ENCODE measurements at places on chromosomes 7 and 10.

- no peak for DNase-seq
Observed at GRCh38 chr7:33998476-33998875, 93.1 kb downstream of the BMPER start.

DNA sequence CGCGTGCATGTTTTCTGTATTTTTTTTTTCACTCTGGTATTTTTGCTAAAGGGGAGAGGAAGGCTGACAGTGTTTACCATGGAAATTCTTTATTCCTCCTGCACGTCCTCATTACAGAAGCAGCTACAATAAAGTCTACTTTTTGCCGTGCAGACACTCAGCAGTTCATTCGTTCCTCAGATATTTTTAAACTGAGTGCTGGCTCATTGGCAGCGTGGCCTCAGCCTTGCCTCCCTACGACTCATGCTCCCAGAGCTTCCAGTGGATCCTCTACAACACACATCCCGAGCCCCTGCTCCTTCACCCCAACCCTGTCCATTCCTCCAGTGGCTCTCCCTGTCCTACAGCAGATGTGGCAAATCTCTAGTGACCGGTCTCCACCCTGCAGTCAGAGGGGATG is 239.2 kb upstream of the ZMIZ1 start:
- no peak for DNase-seq

GRCh38 chr7:45524445-45524844 is 49.7 kb upstream of the ADCY1 start:
- no peak for DNase-seq

GRCh38 chr10:1643161-1643907 is 94.0 kb downstream of the ADARB2 start:
- DNase-seq = no peak

DNA sequence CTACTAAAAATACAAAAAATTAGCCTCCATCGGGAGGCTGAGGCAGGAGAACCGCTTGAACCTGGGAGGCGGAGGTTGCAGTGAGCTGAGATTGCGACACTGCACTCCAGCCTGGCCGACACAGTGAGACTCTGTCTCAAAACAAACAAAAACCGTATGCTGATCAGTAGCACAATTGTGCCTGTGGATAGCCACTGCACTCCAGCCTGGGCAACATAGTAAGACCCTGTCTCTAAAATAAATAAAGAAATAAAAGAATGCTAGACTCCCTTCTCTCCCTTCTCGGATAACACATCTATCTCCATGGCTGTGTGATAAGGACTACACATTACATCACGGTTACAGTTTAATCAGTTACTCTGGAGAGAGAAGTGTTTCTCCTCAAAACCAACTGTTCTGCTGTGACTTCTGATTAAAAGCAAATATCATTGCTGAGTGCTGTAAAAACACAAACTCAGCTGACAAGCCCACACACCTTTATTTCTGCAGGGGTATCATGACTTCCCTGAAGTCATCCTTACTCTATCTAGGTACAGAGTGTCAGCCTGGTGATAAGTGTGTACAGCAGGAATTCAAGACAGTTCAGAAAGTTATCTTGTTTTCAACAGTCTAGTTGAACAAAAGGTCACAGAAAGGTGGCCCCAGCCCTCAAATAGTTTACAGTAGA is 5.3 kb upstream of the ARHGAP19 start:
- DNase-seq = no peak

DNA sequence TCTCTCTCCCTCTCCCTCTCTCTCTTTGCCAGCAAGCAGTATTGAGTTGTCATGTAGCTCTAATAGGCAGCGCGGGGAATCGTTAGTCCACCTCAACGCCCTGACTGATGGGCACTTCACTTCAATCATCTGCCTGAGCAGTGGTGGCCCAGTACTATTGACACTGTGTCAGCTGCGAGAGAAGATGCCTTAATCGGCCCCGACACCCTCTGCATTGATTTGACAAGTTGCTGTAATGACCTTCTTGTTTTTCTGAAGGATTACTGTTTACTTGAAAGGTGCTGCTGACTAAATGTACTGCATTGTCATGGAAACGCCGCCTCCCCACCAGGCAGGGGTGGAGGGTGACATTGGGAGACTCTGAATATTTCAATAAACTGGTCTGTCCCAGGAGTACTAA is 913.8 kb downstream of the KCNMA1 start:
- no peak for DNase-seq
